Epithelial cell of umbilical artery (primary cell): ENCODE measurements at places on chromosomes 7 and 10. TPM values are rescaled to one million over a fixed set of nuclear protein-coding genes. Genes with fewer than 3 reads are reported as not detected.

Gene FERD3L
- total RNA-seq, result not detected in 2 replicates

Gene OR2A5
- total RNA-seq, result not detected in 2 replicates

Gene ZNF398
- 5.5 and 5.8 TPM in 2 replicates for total RNA-seq

Gene CCL24
- not detected in 2 replicates for total RNA-seq

Gene CFAP69
- 1.2 and 1.6 TPM in 2 replicates for total RNA-seq
